ENCODE measurements at places on chromosomes 13 and 19. TPM values are rescaled to one million over a fixed set of nuclear protein-coding genes. Genes with fewer than 3 reads are reported as not detected.

- no peak for DNase-seq
These were observed 26.5 kb downstream of the ANKRD10 start for GRCh38 chr13:110888390-110888789.

GRCh38 chr13:73167028-73167820, 108.4 kb downstream of the KLF5 start:
- no peak for DNase-seq

- no peak for DNase-seq
These were observed 725.7 kb upstream of the SGCG start for GRCh38 chr13:22455036-22455435.

CDX2 gene
- not detected for total RNA-seq

GRCh38 chr13:111904166-111904565, 162.8 kb upstream of the SOX1 start:
- peak; percentile 2 for DNase-seq

DNA sequence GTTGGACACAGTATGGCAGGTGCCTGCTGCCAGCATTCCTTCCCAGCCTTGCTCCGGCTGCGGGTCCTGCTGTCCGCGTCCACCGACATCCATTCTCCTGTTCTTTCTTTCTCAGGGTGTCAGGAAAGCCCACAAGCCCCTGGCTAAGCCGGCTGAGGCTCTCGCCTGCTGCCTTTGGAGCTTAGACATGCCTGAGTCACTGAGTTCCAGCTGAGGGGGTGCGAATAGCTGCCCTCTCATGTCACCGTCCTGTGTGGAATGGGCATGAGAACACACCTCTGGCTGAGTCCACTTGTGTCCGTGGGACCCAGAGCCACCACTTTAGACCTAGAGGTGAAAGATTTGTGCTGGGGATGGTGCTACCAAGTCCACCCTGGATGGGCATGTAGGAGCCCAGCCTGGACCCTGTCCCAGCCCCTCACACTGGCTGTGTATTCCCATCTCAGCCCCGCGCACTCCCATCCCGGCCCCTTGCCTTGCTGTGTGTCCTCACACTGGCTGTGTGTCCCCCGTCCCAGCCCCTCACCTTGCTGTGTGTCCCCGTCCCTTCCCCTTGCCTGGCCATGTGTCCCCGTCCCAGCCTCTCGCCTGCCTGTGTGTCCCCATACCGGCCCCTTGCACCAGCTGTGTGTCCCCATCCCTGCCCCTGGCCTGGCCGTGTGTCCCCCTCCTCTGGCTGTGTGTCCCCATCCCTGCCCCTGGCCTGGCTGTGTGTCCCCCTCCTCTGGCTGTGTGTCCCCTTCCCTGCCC, 24.6 kb upstream of the IRS2 start:
- DNase-seq: no peak

GRCh38 chr13:43484432-43485225, 302.1 kb downstream of the ENOX1 start:
- no peak for DNase-seq

DNA sequence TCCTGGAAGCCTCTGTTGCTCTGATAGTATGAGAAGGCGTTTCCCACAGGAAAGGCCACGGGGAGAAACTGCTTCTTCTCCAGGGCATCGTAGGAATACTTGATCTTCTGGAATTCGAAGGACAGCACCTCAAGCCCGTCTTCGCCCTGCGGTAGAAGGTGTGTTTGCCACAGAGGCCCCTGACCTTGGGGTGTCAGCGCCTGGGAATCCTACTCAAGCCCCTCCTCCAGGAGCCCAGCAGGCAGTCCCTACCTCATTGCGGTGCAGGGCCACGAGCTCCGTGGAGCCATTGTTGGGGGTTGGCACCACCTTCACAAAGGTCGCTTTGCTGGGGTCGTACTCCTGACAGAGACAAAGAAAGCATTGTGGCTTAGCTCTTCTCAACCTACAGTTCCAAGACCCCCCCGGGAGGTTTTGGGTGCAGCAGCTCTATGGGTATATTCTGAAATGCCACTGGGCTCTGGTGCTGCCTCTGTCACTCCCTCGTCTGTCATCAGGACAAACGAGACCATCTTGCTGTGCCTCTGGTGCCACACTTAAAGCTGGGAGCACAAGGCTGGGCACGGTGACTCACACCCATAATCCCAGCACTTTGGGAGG, 3.7 kb downstream of the ATP13A1 start:
- DNase-seq: no peak

CYP2A6 gene
- 2,152 TPM for total RNA-seq

DNA sequence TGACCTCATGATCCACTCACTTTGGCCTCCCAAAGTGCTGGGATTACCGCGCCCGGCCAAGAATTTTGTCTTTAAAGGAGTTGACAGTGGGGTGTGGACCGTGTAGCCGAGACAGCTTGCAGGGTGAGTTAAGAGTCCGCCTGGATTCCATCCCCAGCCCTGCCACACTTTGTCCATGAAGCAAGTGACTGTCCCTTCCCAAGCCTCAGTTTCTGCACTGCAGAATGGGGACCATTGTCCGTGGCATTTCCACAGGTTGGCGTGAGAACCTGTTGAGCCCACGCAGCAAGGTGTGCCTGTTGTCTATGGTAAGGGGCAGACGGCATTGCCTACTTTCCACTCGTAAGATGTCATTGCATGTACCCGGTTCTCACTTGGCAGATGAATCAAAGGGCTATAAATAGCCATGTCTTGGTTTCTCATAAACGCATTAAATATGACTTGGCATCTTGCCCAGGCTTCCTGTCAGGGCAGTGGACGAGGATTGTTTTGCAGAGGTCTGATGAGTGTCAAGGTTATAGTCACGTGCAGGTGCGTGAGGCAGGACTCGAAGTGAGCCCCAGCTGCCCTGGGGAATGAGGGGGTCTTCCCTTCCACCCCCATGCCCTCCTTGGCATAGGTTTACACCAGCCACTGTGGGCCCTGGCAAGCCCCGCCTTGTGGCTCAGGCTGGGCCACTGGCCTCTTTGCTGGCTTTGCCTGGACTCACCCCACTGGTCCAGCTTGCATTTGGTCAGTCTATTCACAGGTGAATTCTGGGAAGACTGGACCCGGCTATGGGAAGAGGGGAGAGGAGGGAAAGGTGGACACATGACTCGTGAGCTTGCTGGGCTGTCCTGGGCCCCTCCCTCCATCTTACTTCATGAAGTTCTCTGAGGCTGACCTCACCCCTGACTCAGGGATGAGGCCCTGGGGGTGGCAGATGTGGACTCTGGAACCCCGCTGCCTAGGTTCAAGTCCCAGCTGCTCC, 14.6 kb downstream of the FAM187B start:
- peak; percentile 56 for DNase-seq

NDUFA7 gene
- total RNA-seq: 28.5 TPM

ZNF524 gene
- 13.2 TPM for total RNA-seq

SCEL gene
- total RNA-seq: not detected

SYNGR4 gene
- total RNA-seq: not detected

- DNase-seq: no peak
These were observed 2439.9 kb upstream of the PCDH20 start for GRCh38 chr13:63855457-63856118.

CDKN2D gene
- total RNA-seq: 1.3 TPM

PNMA8A gene
- 0.48 TPM for total RNA-seq

- no peak for DNase-seq
These were observed 63.3 kb downstream of the MCF2L start for GRCh38 chr13:113032291-113032690.

RGCC gene
- total RNA-seq: 0.88 TPM

DNA sequence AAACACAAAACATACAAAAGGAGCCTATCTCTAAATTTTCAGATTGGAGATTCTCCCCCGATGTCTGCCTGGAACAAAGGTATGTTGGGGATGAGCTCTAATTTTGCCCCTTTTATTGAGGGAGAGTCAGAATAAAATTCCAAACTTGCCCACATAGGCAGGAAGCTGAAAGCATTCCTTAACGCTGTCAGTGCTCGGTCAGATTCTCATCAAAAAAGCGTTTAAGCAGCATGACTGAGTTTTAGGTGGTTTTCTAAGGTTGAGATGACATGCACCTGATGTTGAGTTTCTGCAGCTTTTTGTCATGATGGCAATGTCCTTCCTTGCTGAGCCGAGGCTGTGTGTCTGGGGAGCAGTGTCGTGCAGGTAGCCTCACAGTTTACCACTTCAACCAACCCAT, 48.4 kb upstream of the MEDAG start:
- no peak for DNase-seq

- no peak for DNase-seq
These were observed 9.0 kb downstream of the FPR3 start for GRCh38 chr19:51803967-51804366.

CACNG7 gene
- total RNA-seq: not detected

MUC16 gene
- total RNA-seq: not detected

GRCh38 chr19:13981021-13981420, 25.1 kb downstream of the RFX1 start:
- DNase-seq: no peak

DNA sequence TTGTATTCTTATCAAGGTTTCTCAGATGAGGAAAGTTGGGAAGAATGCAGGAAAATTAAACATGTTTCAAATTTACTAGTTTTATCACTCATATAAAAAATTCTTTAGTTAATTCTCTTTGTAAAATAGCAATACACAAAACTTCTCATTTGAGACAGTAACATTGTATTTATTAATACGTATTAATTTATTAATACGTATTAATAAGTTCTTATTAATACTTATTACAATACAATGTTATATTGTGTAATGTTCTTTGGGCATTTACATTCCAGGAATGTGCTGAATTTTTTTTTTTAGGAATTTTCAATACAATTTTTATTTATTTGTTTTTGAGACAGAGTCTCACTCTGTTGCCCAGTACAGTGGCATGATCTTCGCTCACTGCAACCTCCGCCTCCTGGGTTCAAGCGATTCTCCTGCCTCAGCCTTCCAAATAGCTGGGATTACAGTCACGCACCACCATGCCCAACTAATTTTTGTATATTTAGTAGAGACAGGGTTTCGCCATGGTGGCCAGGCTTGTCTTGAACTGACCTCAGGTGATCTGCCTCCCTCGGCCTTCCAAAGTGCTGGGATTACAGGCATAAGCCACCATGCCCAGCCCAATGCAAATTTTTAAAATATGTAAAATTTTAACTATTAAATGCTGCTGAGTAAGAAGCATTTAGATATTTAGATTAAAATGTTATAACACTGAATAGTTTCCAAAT, 31.6 kb downstream of the MBNL2 start:
- no peak for DNase-seq

LILRB5 gene
- 8.7 TPM for total RNA-seq

C19orf67 gene
- total RNA-seq: not detected

METTL21C gene
- not detected for total RNA-seq

- DNase-seq: no peak
These were observed 29.2 kb downstream of the LCP1 start for GRCh38 chr13:46152627-46153328.

- no peak for DNase-seq
These were observed 13.9 kb upstream of the FBXO27 start for GRCh38 chr19:39046037-39046821.

KCNRG gene
- total RNA-seq: not detected

BIVM gene
- total RNA-seq: 19.6 TPM

DNA sequence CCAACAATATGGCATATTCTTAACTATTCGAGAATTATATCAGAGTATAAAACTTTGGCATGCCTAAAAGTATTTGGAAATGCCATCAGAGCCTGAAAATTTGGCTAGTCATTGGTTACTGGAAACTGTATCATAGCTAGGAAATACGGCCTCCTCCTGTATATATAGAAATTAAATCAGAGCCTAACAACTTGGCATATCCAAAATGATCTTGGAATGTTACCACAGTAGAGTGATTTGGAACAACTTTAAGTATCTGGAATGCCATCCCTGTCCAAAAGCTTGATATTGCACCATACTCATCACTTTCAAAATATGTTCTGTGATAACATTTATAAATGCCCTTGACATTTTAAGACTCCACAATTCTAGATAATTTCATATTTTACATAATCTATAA, 335.8 kb downstream of the SLITRK1 start:
- DNase-seq: no peak

PSG11 gene
- not detected for total RNA-seq

GRCh38 chr19:41923045-41923788, 5.0 kb downstream of the ERFL start:
- no peak for DNase-seq

DNA sequence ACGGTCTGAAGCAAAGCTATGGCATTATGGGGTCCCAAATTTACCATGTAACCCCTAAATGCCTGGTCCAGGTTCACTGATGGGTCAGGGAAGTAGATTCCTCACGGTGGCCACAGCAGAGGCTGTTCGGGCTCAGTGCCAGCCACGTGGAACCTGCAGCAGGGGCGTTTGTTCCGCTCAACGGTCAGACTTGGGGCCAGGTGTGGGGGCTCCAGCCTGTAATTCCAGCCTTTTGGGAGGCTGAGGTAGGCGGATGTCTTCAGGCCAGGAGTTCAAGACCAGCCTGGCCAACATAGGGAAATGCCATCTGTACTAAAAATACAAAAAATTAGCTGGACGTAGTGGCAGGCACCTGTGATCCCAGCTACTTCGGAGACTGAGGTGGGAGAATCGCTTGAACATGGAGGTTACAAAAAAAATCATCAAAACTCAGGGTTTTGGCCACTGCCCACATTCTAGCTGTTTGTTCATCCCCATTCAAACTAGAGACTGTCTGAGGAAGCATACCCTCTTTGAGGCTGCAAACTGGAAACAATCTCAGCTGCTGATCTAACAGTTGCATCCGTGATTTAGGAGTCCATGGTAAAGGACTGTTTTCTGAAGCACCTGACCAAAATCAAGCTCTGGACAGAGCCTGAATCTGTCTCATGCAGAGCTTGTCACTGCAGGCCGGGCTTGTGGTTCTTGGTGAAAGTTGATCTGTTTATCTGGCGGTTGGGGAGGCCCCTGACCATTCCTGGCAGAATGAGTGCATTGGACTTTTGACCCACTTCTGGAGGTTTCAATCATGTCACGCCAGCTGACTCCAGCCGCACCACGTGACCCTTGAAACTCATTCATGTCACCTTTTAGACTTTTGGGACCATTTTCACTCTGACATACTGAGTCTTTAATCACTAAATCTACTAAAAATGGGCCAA, 30.2 kb upstream of the ZNF331 start:
- no peak for DNase-seq

DNA sequence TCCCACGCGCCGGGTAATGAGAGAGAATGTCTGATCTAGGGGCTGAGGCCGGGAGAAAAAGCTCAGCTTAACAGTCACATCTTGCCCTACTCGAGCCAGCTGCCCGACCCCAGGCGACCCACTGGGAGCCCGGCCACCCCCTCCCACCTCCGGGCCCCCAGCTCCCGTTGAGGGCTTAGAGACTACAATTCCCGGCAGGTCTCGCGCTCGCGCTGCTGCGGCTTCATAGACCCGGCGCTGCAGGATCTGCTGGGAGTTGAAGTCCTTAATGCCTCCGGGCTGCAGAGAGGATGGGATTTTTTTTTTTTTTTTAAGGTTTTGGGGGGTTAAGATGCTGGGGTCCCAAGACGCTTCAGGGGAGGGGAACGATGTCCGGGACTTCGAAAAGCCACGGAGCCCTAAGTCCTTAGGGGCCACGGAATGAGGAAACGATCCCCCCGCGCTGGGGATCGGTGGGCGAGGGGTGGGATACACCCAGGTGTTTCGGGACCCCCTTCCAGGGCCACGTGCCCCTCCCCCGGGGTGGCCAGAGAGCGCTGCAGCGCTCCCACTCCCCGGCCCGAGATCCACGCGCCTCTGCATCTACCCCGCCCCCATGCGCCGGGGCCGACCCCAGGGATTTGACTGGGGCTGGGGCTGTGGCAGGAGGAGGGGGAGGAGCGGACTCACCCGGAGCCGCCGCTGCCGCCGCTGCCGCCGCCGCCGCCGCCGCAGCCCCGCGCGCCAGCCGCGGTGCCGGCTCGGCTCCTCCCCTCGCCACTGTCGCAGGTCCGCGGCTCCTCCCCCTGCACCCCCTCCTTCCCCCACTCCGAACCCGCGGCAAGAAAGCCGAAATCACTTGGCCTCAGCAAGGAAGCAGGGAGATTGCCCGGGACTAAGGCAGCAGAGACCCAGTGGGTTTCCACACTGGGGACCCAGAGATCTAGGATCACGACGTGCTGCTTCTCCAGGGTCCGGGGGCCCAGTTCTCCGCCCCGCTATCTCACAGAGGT, at the start of gene SYT3:
Gene SYT3 (minus strand): TSS at position 761 of the 992 bp plus-strand sequence. CDS start 2,470 bp downstream, outside the sequence.
- no peak for DNase-seq

Data from left lobe of liver (tissue), 2 donors.